ENCODE measurements at places on chromosomes 16 and 17. TPM values are rescaled to one million over a fixed set of nuclear protein-coding genes. Genes with fewer than 3 reads are reported as not detected.
A peak's percentile ranks its signal among the peaks of the same experiment; 100 is the strongest.

Gene PABPN1L
- not detected for total RNA-seq

Gene DNAI2
- total RNA-seq, result 1.6 TPM

Gene SCGB1C2
- total RNA-seq, result not detected

Gene COPS3
- 116 TPM for total RNA-seq

Gene YPEL2
- total RNA-seq, result 11.6 TPM

Gene TMIGD1
- not detected for total RNA-seq

Gene CEP295NL
- not detected for total RNA-seq

Gene NPIPB9
- 4.2 TPM for total RNA-seq

Gene FLII
- 247 TPM for total RNA-seq

Gene IL34
- not detected for total RNA-seq

DNA sequence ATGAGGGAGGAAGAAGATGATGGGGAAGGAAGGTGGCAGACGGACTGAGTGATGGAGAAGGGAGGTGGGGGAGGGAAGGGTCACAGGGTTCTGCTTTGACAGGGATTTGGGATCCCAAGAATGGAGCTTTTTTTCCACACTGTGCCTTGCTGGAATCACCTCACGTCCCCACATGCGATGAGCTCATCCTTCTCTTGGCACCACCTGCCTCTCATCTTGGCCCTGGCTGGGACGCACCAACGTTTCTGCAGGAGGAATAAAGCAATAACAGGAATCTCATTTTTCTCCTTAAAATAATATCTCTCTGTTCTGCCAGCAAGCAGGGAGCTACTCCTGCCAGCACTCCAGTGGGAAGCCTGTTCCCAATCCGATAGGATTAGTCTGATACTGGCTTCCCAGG is 47.8 kb downstream of the MEOX1 start:
- no peaks in the 10 kb centered on the region for H3K4me1 ChIP-seq
- ATAC-seq, result no peak
- H3K27ac ChIP-seq, result no peak overlapping the region
- H3K36me3 ChIP-seq, result no peaks in the 10 kb centered on the region
- H3K27me3 ChIP-seq, result no peaks in the 10 kb centered on the region

- no peaks in the 10 kb centered on the region for H3K36me3 ChIP-seq
- no peaks in the 10 kb centered on the region for H3K4me1 ChIP-seq
- no peak for ATAC-seq
- no peaks in the 10 kb centered on the region for H3K27me3 ChIP-seq
These were observed 13.4 kb downstream of the FBF1 start for GRCh38 chr17:75927286-75927922.

DNA sequence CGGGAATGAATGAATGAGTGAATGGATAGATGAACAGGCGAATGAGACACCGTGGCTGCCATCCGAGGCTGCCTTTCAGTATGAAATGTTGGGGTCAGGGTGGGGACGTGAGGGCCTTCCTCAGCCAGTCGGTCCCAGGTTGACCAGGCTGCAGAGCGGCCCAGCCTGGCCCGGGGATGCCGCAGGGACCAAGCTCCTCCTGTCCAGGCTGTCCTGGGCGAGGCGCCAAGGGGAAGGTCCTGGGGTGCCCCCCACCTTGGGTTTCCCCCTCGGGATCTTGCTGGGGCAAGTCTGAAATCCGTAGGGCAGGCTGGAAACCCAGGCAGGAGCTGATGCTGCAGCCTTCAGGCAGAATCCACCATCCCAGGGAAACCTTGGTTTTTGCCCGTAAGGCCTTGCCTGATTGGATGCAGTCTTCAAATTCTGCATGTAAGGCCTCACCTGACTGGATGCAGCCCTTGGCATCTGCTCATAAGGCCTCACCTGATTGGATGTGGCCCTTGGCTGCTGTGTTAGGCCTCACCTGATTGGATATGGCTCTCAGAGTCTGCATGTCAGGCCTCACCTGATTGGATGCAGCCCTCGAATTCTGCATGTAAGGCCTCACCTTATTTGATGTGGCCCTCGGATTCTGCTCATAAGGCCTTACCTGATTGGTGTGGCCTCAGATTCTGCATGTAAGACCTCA is 61.7 kb upstream of the ZNF469 start:
- no peak overlapping the region for H3K27ac ChIP-seq
- no peak overlapping the region for H3K4me3 ChIP-seq
- H3K36me3 ChIP-seq, result no peaks in the 10 kb centered on the region
- peak; percentile 38 for ATAC-seq

GRCh38 chr17:31917065-31917529 is 15.6 kb upstream of the UTP6 start:
- no peak overlapping the region for H3K4me3 ChIP-seq
- peaks cover 31% of the 10 kb centered on the region for H3K27me3 ChIP-seq
- peaks cover 7% of the 10 kb centered on the region for H3K4me1 ChIP-seq

- ATAC-seq, result peak; percentile 86
- H3K4me1 ChIP-seq, result peaks cover 9% of the 10 kb centered on the region
- no peaks in the 10 kb centered on the region for H3K36me3 ChIP-seq
These were observed 15.9 kb upstream of the ANKRD40CL start for GRCh38 chr17:50783193-50783660.

DNA sequence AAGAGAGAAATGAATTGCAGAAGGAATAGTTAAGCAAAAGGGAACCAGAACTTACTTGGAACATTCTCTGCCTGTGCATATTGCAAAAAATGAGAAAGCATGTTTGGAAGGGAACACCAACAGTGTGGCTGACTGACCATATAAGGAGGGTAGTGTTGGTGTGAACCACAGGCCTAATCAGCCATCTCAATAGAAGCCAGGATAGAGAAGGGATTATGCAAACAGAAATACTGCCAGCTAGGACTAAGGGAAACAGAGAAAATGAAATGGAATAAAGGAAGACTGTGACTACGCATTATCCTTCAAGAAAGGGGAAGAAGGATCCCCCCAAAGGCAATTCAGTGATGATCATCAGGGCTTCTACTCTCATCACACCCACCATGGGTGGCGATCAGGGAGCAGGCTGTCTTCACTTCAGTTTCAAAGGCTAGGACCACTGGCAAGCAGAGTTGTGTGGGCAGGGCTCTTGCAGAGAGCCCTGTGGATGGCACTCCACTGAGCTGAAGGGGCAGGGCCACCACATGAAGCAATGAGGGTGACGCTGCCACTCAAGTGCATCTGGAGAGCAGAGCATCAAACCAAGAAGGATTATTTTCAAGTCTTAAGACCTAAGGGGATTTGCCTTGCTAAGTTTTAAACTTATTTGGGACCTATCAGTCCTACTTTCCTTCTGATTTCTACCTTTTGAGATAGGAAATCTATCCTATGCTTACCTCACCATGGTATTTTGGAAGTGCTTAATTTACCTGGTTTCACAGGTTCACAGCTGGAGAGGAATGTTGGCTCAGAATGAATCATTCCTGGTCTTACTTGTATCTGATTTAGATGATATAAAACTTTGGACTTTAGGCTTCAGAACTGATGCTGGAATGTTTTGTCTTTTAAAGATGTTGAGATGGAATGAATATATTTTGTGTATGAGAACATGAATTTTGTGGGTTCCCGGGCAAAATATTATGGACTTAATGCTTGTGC is 140.5 kb downstream of the SSH2 start:
- no peaks in the 10 kb centered on the region for H3K4me1 ChIP-seq
- H3K4me3 ChIP-seq, result no peak overlapping the region
- peak overlapping the region; percentile 4 for H3K27ac ChIP-seq
- ATAC-seq, result no peak
- H3K36me3 ChIP-seq, result no peaks in the 10 kb centered on the region
- H3K27me3 ChIP-seq, result no peaks in the 10 kb centered on the region

DNA sequence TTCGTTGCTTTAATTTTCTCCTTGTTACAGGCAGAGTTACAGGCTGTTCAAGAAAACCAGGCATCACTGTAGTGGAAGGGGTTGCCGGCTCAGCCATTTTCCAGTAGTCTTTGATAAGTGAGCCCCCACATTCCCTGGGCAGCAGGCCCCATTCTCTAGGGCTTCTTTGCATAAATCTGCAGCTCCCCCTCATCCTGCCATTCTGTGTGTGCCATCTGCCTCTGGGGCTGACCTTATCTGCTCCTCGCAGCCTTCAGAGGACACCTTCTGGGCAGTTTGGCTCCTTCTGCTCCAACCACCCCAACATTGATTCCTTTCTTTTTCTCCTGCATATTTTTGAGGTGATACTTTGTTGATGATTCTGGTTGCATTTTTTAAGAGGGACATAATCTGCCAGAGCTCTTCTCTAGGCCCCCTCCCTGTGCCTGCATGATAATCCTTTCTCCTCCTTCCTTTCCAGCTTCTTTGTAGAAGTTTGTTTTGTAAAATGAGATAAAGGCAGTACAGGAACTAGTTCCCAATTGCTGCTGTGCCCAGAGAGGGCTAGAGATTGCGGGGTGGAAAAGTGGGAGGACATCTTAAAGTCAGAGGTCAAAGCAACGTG is 17.1 kb downstream of the RND2 start:
- no peaks in the 10 kb centered on the region for H3K27me3 ChIP-seq
- H3K4me3 ChIP-seq, result no peak overlapping the region
- peaks cover 16% of the 10 kb centered on the region for H3K36me3 ChIP-seq
- peak overlapping the region; percentile 1 for H3K27ac ChIP-seq
- no peak for ATAC-seq
- H3K4me1 ChIP-seq, result no peaks in the 10 kb centered on the region

DNA sequence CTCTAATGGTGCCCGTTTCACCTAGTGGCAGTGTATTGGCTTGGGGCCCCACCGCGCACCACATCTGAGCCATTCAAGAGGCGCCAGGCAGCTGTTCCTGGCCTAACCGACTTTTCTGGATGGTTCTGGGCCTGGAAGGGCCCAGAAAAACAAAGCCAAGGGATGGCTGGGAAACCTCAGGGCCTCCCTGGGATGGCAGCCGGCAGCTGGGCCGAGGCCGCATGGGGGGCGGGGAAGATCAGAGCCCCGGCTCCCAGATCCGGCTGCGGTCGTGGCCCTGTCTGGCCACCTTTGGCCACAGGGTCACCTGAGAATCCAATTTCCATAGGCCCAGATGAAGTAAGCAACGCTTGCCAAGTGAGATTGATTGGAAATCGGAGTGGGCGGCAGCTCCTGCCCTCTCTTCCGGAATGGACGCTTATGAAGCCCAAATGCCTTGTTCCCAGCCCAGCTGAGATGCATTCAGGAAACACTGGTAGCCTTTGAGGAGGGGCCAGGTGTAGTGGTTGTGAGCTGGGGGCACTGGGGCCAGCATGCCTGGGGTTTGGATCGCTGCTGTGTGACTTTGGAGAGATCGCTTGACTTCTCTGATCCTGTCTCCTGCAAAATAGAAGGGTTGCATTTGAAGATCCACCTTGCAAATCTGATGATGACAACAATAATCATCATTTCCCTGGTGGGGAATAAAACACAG is 163.8 kb upstream of the GSE1 start:
- H3K27me3 ChIP-seq, result no peaks in the 10 kb centered on the region
- no peak for ATAC-seq
- no peaks in the 10 kb centered on the region for H3K36me3 ChIP-seq
- peaks cover 4% of the 10 kb centered on the region for H3K4me1 ChIP-seq

DNA sequence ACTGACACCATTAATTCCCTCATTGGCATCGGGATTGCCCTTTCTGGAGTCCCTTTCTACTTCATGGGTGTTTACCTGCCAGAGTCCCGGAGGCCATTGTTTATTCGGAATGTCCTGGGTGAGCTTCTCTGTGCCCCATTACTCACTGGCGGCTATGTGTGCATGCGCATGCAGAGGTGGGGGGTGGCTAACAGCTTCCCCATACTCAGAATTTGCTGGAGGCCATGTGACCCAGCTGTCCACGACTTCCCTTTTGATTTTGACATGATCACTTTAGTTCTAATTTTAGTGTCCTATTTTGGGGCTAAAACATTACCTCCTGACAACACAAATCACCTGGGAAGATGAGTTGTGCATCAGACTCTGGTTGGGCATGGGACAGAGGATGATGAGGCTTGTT is 14.1 kb downstream of the SLC7A6OS start:
- no peaks in the 10 kb centered on the region for H3K27me3 ChIP-seq
- H3K36me3 ChIP-seq, result peaks cover 100% of the 10 kb centered on the region
- no peak overlapping the region for H3K4me3 ChIP-seq
- H3K27ac ChIP-seq, result peak overlapping the region; percentile 32
- no peak for ATAC-seq
- peaks cover 18% of the 10 kb centered on the region for H3K4me1 ChIP-seq

GRCh38 chr16:90037276-90037675 is 18.0 kb upstream of the DBNDD1 start:
- H3K27ac ChIP-seq, result no peak overlapping the region
- no peak overlapping the region for H3K4me3 ChIP-seq
- no peak for ATAC-seq
- no peaks in the 10 kb centered on the region for H3K27me3 ChIP-seq
- peaks cover 12% of the 10 kb centered on the region for H3K36me3 ChIP-seq

DNA sequence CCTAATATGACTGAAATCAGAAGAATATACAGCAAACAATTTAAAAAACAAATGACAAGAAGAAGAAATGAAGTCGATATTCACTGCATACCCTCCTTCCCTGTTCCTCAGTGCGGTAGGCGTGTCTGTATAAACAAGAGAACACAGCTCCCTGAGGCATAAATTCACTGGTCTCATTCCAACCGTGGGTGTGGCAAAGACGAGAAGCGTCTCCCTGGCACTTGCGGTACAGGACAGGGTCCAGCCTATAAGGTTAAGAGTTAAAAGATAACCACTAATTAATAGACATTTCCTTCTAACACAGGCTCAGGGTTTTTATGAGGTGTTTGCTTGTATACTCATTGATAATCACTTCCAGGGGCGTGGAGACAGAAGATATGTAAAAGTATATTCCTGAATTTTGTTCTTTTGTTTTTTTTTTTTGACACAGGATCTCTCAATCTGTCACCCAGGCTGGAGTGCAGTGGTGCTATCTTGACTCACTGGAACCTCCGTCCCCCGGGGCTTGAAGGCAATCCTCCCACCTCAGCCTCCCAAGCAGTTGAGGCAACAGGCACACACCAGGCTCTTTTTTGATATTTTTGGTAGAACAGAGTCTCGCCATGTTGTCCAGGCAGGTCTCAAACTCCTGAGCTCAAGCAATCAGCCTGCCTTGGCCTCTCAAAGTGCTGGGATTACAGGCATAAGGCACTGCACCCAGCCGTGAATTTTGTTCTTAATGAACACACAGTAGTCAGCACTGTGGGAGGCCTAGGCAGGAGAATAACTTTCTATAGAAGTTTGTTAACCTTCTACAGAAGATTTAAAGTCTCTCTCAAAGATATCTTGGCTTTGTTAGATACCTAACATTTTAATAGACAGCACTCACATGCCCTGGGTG is 59.1 kb upstream of the CLEC18B start:
- peaks cover 5% of the 10 kb centered on the region for H3K4me1 ChIP-seq
- H3K36me3 ChIP-seq, result peaks cover 96% of the 10 kb centered on the region
- ATAC-seq, result no peak
- no peaks in the 10 kb centered on the region for H3K27me3 ChIP-seq
- H3K4me3 ChIP-seq, result no peak overlapping the region

- no peak for ATAC-seq
- H3K27ac ChIP-seq, result no peak overlapping the region
- no peaks in the 10 kb centered on the region for H3K36me3 ChIP-seq
- no peak overlapping the region for H3K4me3 ChIP-seq
- no peaks in the 10 kb centered on the region for H3K4me1 ChIP-seq
These were observed 319.0 kb upstream of the C16orf82 start for GRCh38 chr16:26747760-26748159.

DNA sequence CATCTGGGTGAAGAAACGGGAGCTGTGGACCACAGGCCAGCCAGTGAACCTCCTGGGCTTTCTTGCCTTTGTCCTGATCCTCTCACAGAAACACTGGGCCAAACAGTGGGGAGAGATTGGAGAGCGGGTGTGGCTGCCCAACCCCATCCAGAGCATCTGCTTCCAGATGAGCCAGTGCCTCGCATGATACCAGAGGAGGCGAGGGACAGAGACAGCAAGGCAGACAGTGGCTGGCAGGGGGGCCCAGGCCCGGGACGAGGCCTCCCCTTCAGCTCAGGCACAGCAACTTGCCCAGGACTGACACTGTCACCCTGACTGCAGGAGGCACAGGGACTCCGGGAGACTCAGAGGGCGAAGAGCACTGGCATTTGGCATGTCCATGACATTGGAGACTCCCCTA is 12.0 kb downstream of the ARHGEF15 start:
- no peaks in the 10 kb centered on the region for H3K4me1 ChIP-seq
- H3K36me3 ChIP-seq, result no peaks in the 10 kb centered on the region
- H3K27ac ChIP-seq, result no peak overlapping the region
- H3K4me3 ChIP-seq, result no peak overlapping the region
- H3K27me3 ChIP-seq, result peaks cover 29% of the 10 kb centered on the region

Data from activated T-helper 17 cell treated with anti-CD3 and anti-CD28 coated beads, Interleukin-2, amount 50 U/mL, for 72 hours (primary cell).